Choroid plexus epithelial cell (primary cell): ENCODE measurements at places on chromosomes 5 and 9.

GRCh38 chr9:107465467-107466451, 23.8 kb downstream of the KLF4 start:
- peak; percentile 58 for DNase-seq

DNA sequence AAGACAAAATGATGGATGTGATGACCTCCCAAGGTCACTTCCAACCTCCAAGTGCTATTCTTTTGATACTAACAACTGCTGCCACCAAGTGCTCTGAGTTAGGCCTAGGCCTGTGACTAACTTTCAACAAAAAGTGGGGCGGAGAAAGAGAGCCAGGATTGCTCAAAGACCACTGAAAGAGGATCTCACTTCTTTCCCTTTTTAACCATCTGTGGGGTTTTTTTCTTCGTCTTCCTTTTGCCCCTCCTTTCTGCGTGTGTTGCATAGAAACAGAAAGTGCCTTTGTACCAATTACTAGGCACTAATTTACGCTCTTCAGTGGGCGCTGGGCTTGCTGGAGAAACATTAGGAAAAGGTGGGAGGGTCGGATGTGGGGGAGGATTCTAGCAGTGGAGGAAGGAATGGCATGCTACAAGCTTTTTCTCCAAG, 8.0 kb downstream of the KLF9 start:
- DNase-seq, result peak; percentile 61

DNA sequence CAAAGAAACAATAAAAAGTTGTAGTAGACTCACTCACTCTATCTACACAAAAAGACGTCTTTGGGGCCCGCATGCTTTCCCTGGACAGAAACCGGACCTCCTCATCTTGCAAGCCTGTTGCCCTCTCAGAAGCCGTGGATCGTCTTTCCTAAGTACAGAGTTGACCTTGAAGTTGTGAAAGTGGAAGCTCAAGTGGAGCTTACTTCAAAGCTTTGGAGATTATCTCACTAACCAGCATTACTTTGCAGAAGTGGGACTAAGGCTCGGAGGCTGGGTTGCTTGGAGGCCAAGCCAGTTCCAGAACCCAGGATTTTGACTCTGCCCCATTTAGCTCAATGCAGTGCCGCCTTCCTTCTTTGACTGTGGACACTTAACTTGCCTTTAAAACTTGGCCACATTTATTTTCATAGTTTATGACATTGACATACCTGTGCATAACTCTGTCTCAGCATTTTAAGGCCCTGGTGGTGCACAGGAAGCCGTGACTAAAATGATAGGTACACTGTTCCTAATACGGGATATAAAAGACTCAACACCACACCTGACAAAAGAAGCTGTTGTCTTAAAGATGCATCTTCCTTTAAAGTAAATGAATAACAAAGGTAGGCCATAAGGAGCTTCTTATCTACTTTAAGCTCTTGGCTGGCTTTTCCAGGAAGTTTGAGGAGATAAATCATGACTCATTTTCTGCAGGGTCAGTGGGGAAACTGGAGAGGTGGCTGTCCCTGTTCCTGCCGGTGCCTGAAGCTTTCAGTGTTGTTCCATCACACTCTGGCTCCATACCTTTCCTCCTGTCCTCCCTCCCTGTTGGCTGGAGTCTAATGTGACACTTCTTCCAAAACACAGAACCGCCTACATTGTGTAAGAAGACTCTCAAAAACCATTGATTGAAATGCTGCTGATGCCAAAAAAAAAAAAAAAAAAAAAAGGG, 10.7 kb downstream of the SLC25A25 start:
- peak; percentile 75 for DNase-seq

DNA sequence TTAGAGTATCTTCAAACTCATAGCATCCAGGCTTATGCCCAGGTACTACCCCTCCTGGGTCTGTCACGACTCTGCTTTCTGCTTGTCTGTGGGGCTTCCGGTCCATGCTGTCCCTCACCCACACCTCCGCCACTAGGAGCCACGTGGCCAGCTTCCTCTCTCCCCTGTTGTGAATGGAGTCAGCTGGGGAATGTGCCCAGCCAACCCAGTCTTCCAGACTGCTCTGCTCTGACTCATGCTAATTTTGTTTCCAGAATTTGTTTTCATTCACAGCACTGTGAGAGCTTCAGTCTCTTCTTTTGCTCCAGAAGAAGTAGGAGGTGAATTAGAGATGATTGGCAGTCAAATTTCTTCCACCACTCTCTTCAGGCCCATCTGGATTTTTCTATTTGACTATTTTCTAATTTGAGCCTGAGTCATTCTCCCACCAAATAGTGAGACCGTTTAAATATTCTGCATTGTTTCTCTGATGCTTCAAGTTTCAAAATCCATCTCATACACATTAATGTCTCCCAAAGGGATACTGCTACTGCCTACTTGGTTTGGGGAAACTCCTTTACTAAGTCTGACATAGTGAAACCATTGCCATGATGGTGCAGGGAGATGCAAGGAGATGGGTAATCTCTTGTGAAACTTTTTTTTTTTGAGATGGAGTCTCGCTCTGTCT, 424.1 kb upstream of the KIF2A start:
- peak; percentile 50 for DNase-seq

DNA sequence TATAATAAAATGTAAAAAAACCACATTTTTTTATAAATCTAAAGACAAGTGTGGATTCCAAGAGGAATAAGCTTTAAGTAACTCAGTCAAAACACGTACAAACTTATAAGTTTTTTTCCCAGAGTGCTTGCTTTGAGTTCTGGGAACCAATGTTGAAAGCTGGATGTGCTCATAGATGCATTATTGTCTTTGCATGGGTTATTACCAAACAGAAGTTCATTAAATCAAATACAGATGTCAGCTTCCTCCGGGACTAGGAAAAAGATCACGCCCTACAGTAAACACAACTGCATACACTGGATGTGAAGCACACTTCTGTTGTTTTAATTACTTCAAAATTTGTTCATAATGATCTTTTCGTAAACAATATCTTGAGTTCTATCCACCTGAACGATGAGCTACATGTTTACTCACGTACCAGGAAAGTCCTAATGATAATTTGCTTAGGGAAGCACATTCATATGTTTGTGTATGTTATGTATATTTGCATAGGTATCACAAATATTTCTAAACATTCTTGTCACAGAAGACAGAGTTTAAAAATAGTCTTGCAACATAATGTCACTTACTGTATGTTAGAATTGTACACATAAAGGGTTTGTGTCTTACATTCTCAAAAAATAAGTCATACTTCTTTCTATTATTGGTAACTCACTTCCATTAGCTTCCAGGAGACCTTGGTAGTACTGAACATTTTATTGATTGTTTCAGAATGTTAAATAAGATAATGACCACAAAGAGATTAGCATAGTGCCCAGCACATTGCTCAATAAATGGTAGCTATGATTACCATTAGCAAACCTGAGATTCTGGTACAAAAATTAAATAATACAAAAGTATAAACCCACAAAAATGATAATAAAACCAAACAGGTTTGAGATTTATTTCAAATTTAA, 427.4 kb downstream of the CETN3 start:
- no peak for DNase-seq
